ENCODE measurements at places on chromosomes 2 and 18.

GRCh38 chr2:81645745-81646301 is 1341.3 kb upstream of the LRRTM1 start:
- no peak for DNase-seq

- no peak for DNase-seq
Observed at GRCh38 chr2:220212296-220213080, 585.1 kb downstream of the SLC4A3 start.

DNA sequence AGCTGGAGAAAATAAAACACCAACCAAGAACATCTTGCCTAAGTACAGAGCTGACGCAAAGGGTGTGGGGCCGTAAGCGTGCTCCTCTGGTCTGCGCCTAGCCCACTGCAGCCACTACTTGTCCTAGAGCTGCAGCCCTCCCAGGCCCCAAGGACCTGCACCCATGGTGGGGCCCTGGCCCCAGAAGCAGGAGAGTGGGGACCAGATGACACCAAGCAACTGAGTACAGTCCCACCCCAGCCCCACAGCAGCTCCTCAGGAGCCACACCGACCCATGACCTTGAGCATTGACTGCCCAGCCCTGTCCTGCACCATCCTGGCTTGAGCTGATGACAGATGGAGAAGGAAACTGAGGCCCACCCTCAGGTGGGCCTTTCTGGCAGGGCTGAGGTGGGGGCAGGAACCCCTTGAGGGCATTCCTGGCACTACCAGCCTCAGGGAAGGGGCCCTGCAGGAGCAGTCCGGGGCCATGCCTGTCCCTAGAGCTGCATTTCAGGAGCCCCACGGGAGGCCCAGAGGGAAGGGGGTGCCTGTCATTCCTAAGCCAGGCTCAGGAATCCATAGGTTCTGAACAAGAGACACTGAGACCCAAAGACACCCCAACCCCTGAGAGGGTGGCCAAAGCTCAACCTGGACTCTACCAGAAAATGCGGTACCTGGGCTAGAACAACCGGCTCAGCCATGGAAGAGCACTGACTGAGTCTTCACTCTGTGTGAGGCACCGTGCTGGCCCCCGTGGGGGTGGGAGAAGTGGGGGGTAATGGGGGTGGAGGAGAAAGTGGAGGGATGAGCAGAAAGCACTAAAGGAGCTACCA is 4.9 kb downstream of the KIF1A start:
- no peak for DNase-seq

- no peak for DNase-seq
Observed at GRCh38 chr2:165953306-165953654, 296 bp downstream of the TTC21B start.

GRCh38 chr18:59005262-59005661 is 134.4 kb upstream of the SEC11C start:
- DNase-seq = no peak

- no peak for DNase-seq
Observed at GRCh38 chr2:120915670-120916069, 180.0 kb downstream of the GLI2 start.

DNA sequence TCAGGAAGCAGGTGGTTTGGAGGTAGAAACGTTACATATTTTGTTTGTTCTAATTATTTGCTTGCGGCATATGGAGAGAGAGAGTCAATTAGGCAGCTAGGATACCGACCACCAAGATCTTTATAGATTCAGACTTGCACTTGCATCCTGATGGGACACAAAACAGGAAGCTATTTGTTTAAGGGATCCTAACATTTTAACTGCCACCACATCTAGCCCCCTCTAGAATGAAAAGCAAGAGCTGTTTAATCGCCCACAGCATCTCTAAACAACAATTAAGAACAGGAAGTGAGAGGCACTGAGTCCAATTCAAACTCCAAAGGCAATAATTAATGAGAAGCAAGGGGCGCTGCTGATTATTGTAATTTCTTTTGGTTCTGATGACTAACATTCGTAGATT is 182.0 kb upstream of the LINC00305 start:
- DNase-seq = no peak

DNA sequence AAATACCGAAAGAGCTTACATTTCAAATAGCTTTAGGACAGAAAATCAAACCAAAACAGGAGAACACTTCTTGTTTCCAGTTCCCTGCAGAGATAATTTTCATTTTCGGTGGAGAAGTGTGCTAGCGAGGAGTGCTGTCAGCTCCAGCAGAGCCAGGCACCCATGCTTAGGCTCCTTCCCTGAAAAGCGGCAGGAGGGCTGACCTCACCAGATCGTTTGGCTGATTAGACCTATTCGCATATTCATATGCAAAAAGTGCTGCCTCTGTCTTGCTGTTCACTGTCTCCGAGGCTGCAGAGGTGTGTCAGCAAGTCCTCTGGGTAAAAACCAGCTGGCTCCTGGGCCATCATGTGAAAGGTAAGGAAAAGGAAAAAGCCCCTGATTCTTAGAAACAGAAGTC is 225.8 kb upstream of the COPS8 start:
- no peak for DNase-seq

GRCh38 chr2:36405183-36405582 is 49.6 kb downstream of the CRIM1 start:
- DNase-seq = no peak

DNA sequence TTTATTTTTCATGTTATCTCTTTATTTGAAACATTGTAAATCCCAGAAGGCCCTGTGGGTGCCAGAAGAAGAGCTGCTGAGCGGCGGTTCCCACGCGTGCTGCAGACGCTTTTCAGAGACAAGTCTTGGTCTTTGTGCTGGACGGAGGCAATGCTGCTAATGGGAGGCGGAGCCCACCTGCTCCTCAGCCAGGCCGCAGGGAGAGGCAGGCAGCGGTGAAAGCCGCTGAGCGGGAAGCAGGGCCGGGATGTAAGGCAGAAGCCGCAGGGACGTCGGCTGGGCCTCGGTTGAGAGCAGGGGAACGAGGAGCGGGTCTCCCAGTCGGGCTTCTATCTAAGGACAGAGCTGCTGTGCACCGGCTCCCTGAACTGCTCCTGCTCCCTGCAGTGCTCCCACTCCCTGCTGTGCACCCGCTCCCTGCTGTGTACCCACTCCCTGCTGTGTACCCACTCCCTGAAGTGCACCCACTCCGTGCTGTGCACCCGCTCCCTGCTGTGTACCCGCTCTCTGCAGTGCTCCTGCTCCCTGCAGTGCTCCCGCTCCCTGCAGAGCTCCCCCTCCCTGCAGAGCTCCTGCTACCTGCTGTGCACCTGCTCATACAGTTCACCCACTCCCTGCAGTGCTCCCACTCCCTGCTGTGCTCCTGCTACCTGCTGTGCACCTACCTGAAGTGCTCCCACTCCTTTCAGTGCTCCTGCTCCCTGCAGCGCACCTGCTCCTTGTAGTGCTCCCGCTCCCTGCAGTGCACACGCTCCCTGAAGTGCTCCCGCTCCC is 16.4 kb downstream of the TMEM18 start:
- DNase-seq = no peak

GRCh38 chr2:99112617-99113016 is 28.9 kb upstream of the C2orf15 start:
- no peak for DNase-seq

- DNase-seq = no peak
Observed at GRCh38 chr2:45886171-45886663, 234.7 kb downstream of the PRKCE start.

DNA sequence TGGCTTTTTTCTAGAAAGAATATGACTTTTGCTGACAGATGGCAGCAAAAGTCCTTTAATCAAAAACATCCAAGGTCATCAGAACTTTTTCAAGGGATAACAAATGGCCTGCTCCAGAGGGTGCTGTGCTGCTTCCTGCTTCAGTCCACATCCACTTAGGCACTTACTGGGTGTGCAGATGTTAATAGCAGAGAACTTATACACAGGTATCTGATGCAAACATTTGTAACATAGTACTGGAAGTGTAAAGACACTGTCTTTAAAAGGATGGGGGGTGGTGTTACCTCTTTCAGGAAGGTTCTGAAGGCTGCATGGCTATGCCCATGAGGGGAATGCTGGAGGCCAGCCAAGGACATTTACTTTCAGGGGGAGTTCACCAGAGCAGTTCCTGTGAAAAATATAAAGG is 5.5 kb downstream of the HOXD8 start:
- DNase-seq = no peak

DNA sequence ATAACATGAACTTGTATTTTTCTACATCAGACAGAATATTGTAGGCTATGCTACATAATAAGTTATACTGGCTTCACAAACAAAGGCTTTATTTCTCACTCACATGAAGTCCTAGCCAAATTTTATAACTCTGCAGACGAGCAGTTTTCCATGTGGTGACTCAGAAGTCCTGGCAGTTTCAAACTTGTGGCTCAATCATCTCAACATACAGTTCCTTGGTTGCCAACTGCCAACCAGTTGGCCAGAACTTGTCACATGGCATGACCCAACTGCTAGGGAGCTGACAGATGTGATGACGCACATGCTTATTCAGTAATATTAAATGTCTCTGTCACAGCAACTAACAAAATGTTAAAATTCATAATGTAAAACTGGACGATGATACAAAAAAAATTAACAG is 63.8 kb upstream of the ZC3H15 start:
- DNase-seq = no peak

GRCh38 chr2:195343540-195343939 is 313.5 kb upstream of the SLC39A10 start:
- no peak for DNase-seq

- no peak for DNase-seq
Observed at GRCh38 chr2:62774555-62775366, 69.2 kb downstream of the EHBP1 start.

DNA sequence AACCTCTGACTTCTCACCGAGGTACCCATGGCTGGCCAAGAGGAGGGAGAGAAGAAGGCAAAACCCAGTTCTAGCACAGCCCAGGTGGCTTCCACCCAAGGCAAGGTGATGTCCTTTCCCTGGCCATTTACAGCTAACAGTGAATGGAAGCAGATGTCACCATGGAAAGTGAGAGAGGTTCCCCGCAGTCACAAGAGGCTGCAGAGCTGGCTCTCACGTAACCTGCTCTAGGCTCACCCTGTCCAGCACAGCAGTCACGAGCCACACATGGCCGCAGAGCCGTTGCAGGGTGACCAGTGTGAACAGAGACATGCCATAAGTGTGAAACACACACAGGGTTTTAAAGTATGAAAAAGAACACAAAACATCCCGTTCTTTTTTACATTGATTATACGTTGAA is 169.4 kb downstream of the TNS1 start:
- no peak for DNase-seq

DNA sequence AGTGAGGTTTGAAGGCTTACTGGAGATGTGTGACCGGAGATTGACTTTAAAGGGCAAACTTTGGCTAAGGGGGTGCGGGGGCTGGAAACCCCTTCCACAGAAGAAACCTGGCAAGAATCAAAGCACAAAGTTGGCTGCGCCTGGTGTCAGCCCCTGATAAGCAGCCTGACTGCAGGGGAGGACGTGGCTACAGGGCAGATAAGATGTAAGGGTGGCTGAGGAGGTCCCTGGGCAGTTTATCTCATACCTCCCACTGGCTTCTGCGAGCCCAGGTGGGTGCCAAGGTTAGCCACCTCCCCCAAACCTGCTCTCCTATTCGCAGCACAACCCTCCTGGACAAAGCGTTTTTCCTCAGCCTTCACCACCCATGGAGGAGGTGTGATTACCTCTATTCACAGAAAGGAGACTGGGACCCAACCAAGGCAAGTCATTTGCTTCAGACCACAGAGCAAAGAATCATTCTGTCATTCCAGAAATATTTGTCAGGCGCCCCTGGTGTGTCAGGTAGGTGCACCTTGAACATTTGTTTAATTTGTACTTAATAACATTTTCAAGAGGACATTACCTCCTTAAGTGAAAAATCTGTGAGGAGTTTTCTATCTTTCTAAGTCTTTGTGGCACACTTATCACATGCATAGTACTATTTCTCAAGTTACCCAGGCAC is 73.1 kb upstream of the IL1R1 start:
- DNase-seq = no peak

GRCh38 chr18:57657542-57657941 is 35.9 kb upstream of the NARS1 start:
- no peak for DNase-seq

- no peak for DNase-seq
Observed at GRCh38 chr2:198053148-198053547, 248.8 kb downstream of the PLCL1 start.

Measured in activated CD4-positive, CD25-positive, alpha-beta regulatory T cell (primary cell).